ENCODE measurements at places on chromosomes 5 and 9.

DNA sequence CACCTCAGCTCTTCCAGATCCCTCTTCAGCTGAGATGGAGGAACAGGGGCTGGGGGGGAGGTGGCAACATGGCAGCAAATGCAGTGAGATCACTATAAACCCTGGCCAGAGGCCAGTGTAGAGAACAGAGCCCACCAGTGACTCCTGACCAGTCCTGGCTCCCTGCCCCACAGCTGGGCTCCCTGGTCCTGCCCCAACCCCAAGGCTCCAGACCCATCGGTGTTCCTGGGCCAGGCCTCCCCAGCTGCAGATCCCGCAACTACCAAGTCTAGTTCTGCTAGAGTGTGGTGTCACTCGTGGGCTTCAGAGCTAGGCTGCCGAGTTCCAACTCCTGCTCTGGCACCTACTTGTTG, 16.8 kb downstream of the AKNA start:
- DNase-seq: no peak

DNA sequence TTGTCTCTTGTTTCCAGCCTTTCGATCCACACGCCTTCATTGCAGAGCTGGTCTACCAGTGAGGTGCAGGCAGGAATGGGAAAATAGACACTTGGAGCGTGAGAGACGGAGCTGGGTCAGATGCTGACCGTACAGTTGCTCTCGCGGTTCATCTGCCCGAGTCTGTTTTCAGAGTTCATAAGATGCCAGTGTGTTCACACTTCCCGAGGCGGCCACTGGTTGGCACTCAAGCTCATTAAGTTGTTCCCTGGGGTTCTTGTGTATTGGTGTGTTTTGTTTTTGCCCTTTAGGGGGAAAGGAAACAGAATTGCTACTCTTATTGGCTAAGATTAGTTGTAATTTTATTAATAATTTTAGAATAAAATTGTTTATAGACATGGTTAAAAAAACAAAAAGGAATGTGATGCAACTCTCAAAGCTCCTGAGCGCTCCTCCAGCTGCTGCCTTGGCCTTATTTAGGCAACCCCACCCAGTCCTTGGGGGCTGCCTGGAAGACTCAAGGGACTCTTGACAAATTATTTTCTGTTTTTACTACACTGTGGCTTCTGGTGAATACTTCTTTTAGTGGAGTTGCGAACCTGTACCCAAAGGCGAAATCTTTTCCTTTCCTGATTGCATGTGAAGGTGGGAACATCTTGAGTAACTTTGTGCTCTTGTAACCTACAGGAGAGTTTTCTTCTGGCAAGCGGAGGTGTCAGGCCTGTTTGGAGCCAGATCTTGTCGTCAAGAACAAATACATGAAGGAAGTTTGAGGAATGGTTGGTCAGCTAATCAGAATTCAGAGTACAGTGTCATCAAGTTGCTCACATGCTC, 146.1 kb downstream of the MAST4 start:
- DNase-seq: no peak

DNA sequence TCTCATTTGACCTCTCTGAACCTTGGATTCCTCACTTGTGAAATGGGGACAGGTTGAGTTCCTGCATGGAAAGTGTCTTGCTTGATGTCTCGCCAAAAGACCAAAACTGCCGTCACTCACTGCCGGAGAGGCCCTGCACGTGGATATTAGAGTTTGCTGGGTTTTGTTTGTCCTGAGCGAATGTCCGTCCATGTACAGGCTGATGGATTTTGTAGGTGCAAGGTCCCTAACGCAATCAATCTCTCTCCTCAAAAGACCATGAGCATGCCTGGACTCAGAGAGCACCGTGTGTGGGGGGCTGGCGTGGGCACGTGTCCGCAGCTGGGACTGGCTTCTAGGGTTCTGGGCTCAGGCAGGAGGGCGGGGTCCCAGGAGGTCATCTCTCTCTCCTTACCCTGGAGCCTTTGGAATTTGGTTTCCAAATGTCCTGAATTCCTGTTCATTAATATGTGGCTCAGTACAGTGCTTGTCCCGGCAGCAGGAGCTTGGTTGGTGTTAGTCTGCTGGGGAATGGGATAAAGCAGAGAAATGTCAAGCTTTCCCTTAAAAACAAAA, 146.0 kb upstream of the IER5L start:
- DNase-seq: no peak

DNA sequence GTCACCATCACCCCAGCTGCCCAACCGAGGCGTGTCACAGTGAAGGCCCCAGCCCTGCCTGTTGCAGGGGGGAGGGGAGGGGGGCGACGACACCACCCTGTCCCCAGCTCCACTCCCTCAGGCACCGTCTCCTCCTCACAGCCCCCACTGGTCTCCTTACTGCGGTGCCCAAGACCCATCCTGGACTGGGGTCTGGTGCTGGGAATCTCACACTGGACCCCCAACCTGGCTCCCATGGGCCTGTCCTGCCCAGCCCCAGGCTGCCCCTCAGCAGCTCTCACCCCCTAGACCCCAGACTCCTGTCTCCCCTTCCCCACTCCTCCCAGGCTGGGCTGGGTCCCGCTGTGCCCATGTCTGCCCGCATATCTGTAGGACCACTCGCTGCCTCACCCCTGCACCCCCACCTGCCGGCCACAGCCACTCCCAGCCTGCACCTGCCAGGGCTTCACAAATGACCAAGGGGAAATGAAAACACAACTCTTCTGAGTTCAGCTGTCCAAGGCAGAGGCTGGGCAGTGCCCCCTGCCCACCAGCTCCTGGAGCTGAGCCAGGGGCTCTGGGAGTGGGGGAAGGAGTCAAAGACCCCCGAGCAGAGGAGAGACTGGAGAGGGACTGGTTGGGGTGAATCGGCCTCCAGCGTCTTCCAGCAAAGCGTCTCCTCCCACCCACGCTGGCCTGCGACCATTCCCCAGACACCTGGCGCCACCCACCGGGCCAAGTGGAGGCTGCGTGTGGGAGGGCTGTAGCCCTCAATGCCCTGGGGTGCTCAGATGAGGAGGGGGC, 32.6 kb upstream of the EGFL7 start:
- peak; percentile 76 for DNase-seq

DNA sequence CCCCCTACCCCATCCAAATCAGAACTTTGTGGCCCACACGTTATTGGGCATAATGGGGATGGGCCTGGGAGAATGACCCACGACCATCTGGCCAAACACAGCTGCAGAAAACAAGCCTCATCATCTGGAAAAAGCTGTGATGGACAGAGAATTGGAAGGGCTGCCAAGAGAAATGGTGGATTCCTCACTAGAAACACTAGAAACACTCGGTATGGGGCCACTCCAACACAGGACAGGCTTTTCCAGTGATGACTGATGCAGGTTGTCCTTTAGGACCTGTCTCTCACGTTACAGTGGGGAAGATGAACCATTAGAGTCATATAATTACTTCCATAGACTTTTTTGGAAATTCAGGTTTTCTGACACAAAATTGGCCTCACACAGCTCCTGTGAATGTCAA, 172.4 kb upstream of the TARS1 start:
- DNase-seq: no peak

- no peak for DNase-seq
These were observed 17.9 kb upstream of the KIF2A start for GRCh38 chr5:62288118-62288517.

DNA sequence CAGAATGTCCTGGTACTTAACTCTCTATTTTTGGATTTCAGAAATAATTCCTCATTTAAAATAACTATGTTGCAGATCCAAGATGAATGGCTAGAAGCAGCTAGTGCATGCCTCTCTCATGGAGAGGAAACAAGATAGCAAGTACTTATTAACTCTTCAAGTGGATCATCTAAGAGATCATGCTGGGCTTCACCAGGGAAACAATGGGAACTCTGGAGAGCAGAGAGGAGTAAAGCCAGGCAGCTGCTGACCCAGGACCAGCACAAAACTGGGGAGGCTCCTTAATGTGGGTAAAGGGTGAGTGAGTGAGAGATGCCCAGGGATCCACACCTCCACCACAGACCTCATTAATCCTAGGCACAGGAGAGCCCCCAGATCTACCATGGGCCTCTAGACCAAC, 897.8 kb upstream of the ACO1 start:
- DNase-seq: no peak

DNA sequence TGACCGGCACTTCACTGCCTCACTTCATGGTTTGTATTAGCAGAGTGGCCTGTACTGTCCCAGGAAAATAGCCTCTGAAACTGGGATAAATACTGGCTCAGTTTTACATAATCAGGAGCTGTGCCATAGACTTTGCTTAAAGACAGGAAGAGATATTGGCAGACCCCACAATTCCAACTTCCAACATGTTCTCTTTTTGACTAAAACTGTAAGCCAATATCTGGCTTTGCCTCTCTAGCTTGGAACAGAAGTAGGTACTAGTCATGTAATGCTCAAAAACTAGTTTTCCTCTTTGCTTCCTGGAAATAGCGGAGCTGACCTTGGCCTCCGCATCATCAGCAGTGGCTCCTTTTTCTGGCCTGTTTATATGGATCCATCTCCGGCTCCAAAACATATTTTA, 276.9 kb downstream of the CDH9 start:
- DNase-seq: no peak

- DNase-seq: no peak
These were observed 416.5 kb upstream of the TLE4 start for GRCh38 chr9:79155308-79155707.

GRCh38 chr9:130189840-130190239, 17.6 kb downstream of the NCS1 start:
- DNase-seq: no peak

DNA sequence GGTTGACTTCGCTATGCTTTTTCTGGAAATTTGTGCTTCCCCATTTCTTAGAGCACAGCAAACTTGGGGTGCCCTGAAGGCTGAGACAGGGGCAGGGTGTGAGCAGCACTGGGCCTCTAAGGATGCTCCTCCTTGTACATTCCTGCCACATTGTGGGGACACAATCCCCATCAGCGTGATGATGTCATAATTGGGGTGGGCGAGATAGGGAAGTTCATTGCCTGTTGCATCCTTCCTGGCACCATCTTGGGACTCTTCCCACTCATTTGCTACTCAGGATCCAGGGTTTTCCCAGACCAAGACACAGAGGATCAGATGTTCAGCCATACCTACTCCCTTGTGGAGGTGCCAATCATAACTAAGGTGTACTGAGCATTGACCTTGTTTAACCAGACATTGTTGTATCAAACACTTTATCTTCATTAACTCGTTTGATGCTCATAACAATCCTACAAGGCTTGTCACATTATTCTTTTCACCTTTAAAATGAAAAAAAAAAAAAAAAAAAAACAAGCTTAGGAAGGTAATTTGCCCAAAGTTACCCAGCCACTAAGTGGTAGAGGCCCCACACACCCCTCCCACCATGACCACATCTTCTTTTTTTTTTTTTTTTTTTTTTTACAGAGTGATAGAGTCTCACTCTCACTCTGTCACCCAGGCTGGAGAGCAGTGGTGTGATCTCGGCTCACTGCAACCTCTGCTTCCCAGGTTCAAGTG, 87.6 kb downstream of the UGCG start:
- DNase-seq: no peak

DNA sequence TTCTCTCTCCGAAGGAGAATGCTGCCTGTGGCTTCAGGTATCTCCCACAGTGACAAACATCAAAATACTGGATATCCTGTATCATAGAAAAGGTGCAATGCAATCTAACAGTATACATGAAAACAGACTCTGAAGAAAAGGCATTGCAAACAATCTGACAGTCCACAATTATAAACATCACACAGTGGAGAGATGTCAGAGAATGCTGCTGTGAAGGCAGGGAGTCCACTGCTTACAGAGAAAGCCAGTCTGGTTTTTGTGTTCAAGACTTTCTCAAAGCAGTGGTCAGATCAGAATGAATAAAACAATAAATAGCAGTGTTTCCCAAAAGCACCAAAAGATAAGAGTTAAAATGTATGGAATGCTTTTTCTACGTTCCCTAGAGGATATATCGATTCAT, 28.7 kb downstream of the TTC23L start:
- no peak for DNase-seq

GRCh38 chr9:70060883-70061507, 17.3 kb downstream of the MAMDC2 start:
- DNase-seq: no peak

DNA sequence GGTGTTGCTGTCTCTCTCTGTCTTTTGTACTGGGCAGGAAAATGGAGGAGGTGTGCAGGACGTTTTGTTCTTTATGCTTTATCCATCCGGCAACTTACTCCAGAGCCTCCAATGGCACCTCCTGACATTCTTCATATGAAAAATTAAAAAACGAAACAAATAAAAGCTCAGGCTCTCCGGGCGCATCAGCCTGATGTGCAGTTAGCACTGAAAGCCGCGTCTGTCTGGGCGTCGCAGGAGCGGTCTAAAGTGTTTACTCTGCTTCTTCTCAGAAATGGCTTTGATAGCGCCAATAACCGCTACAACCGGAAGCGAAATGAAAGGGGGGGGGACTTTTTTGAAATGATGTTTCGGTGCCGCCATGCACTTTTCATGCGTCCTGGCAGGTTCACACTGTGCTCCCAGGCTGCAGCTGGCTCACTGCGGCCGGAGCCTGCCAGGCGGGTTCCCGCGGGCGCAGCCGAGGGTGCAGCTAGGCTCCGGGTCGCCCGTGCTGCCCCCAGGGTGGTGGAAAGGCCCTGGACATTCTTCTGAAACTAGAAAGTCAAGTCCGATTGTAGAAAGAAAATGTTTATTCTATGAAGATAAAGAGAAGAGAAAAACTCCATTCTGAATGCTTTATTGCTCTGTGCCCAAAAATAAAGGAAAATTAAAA, 407.7 kb upstream of the IRX1 start:
- no peak for DNase-seq

DNA sequence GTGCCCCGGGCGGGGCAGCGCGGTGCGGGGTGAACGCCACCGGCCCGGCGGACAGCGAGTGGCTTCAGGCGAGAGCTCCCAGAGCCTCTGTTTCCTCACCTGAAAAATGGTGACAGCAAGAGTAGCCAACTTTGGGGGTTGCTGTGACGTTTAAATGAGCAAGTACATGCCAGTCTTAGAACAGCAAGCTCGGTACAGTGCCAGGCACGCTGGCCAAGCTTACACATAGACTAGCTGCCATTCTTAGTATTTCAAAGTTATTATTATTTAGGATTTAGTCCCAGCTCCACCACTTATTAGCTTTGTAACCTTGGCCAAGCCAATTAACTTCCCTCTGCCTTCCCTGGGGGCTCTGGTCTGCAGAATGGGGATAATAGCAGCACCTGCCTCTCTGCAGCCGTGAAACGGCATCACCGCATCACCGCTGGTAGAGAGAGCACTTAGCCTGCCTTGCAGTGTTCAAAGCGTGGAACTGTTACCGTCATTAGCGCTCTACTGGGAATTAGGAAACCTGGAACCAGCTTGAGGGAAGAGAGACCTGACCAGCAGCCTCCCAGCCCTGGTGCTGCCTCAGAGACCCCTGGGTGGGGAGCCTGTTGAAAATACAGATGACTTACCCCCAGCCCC, at the start of gene C9orf50:
Gene C9orf50 (minus strand): TSS at position 433 of the 627 bp plus-strand sequence. CDS start 527 bp downstream, outside the sequence.
- DNase-seq: no peak

GRCh38 chr9:20538956-20539355, 83.3 kb downstream of the MLLT3 start:
- DNase-seq: no peak

DNA sequence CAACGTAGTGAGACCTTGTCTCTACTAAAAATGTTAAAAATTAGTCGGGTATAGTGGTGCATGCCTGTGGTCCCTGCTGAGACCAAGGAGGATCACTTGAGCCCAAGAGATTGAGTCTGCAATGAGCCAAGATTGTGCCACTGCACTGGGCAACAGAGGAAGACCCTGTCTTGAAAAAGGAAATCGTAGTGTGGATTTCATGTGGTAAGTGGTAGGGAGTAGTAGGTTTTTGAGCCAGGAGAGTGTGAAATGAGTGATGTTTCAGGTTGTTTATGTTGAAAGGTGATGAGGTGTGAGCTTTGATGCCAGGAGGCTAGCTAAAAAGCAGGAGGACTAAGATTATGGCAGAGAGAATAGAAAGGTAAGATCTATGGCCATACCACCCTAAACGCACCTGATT, 5.9 kb downstream of the MATR3 start:
- DNase-seq: no peak

Measured in KBM-7 (cell line).